CD4-positive, alpha-beta T cell treated with Interleukin-21 for 1 hour (primary cell): ENCODE measurements at places on chromosomes 6 and 20.

- DNase-seq = no peak
Observed at GRCh38 chr20:45935416-45936046, 1.0 kb downstream of the PCIF1 start.

DNA sequence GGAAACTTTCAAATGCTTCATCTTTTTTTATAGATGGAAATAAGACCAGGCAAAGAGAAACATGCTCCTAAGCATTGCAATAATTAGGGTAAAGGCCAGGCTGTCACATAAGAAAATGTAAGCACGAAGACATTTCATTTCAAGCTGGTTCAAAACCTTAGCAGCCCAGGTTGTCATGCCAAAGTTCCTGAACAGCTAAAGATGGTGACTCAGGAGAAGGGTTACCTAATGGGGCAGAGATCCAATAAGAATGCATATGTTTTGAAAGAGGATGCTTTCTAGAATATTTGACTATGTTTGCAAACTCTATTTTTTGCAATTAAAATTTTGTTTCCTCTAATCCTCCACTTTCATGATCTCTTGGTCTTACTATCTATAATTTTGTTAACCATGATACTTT lies 65.6 kb upstream of the PHACTR2 start:
- DNase-seq = no peak

- DNase-seq = no peak
Observed at GRCh38 chr6:153096031-153096430, 35.1 kb downstream of the RGS17 start.

DNA sequence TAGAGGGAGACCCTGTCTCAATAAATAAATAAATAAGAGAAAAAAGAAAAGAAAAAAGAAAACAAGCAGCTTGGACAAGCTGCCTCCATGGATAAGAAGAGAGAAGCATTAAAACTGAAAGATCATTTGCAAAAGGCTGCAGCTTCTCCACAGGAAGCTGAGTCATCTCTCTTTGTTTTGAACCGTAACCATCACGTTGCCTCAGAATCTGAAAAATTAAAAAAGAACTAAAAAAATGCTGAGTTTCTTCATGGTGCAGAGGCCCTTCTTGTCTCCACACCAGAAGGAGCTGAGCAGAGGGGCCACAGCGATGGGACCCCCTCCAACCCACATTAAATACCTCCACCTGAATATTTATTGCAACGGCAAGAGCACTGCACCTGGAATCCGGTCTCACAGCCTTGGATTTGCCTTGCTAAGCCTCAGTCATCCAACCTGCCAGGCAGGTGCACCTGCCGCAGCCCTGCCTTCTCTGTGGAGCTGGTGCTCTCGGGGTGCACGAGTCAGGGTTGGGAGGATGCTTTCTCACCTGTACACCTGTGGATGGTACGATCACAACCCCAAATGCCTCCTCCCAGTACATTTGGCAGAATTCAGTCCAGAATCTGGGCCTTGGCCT lies 28.1 kb downstream of the TOX2 start:
- peak; percentile 42 for DNase-seq

- no peak for DNase-seq
Observed at GRCh38 chr6:168221000-168221399, 98.6 kb downstream of the DACT2 start.

- no peak for DNase-seq
Observed at GRCh38 chr20:57280221-57280620, 13.8 kb upstream of the BMP7 start.

DNA sequence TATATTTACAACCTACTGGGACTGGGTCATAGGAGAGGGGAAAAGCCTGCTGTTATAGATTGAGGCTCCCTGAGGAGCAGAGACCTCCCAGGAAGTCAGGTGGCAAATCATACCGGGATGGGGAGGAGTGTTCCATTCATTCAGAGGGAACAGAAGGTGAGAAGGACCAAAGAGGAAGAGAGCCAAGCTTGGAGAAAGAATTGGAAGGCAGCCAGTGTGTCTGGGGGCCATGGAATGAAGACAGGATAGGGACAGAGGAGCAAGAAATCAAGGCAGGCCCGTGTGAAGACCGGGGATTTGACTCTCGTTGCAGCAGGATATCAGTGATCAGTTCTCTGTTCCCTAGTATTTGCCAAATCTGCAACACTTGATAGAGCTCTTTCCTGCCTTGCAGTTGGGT lies 5.7 kb upstream of the ZNF217 start:
- DNase-seq = no peak

DNA sequence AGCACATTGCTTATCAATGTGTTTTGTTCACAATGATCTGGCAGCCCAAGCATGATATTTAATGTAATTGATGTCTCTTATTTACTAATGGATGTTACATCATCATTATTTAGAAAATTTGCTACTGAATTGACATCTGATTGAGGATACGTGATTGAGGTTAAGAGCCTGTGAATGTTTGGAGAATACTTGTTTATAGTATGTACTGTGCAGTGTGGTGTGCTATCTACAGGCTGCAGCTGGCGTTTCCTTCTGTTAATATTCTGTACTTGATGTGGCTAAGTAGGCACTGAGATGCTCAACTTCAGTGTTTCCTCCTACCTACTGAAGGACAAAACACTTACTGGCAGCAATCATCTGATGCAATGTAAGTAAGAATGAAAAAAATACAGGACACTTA lies 709.6 kb upstream of the FLRT3 start:
- DNase-seq = no peak

DNA sequence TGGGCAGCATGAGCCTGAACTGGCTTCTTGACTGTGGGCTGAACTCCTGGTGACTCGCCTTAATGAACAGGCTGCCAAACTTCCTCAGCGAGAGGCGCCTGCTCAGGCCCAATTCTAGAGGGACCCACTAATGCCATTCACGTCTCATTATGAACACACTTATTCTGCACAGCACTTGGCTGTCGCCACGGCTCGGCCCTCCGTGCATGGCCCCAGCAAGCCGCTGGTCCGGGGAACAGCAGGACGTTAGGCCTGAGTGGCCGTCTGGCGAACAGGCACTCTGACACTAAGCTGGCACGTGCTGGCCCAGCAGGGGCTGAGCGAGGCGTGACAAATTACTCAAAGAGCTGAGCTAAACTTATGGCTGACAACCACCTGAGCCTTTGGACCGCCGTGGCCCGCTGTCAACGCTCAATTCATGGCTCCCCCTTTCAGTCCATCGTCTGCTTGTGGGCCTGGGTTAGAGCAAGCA lies 45.9 kb downstream of the INSM1 start:
- DNase-seq = no peak

GRCh38 chr20:43458422-43458924 lies 777 bp downstream of the SRSF6 start:
- no peak for DNase-seq

DNA sequence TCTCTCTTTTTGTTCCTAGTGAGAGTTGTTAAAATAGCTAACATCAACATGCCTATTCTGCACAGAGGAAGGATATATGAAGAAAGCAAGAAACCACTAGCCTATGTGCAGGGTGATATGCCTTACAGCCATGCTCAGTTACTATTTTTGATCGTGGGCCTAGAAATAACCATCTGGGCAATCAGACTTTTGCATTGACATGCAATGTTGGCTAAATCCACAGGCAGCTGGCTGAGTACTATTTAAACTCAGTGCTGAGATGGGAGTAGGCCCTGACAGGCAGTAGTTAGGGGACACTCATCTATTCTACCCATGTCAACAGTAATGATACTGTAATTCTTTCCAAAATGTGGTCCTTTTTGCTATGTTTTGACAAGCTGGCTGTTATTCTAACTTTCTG lies 89.6 kb downstream of the HDGFL1 start:
- no peak for DNase-seq

DNA sequence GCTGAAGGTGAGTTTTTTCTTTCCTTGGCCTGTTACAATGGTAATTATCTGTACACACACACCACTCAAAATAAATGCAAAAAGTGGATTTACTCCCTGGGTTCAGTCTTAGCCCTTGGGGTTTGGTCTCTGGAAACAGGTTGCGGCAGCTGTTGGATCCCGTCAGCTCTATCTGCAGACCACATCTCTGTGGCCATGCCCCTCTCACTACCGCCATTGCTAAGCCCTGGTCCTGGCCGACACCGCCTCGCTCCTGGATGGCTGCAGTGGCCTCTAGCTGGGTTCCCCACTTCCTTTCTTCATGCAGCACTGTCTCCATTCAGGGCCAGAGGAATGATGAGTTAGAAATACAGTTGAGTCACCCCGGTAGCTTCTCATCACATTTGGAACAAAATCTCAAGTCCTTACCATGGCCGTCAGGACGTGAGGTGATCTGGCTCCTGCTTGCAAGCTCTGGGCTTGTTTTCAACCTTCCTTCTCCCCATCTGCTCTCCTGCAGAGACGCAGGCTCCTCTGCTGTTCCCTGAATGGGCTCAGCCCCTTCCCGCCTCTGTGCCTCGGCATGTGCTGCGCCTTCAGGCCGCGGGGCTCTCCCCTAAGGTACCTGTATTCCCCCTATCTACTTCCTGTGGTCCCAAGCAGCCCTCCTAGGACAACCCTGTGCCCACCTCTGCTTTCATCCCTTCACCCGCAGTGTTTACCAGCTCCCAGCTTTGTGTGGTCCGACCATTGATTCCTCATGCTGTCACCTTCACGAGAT lies 38.0 kb downstream of the EFCAB8 start:
- no peak for DNase-seq

- no peak for DNase-seq
Observed at GRCh38 chr20:21137078-21137477, 11.2 kb downstream of the KIZ start.

DNA sequence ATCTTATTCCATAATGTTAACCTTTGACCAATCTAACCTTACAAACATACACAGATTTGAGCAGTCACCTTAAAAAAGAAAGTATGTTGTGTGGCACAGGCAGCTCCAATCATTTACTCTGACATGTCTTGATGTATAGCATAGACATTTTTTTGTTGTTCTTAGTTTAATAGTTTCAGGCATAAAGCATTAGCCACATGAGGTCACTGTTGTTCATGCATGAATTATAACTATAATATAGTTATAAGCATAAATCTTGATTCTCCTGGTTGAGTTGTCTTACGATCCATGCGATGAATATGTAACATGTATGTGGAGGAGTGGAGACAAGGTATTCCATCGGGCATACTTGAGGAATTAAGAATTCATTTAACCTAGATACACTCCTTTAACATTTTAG lies 26.1 kb upstream of the NKAIN2 start:
- DNase-seq = no peak

DNA sequence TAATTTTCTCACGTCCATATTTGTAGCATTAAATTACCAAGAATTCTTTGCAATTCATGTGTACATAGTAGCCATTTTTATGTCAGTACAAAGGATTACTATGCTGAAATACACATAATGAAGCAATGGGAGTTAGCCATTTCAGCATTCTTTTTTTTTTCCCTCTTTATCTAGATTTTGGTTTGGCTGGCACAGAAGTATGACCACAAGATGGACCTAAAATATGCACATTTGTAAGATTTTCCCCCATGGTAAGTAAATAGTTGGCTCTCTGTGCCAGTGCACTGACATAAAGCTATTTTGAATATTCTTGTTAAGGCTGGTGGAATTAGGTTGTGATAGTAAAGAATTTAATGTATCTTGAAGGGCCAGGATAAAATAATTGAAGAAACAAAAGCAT lies 486.1 kb upstream of the BTBD3 start:
- no peak for DNase-seq

DNA sequence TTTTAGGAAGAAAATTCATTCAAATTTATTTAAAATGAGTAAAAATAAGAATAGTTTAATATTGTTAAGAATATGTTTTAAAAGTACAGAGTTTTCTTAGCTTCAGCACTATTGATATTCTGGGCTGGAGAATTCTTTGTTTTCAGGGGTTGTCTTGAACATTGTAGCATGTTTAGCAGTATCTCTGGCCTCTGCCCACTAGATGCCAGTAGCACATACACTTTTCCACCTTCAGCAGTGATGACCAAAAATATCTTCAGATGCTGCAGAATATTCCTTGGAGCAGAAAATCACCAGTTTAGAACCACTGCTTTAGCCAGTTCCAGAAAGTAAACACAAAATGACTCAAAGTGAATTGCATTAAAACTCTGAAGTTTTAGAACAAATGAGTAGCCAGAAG lies 19.4 kb upstream of the SDHAF4 start:
- peak; percentile 27 for DNase-seq

GRCh38 chr6:117601811-117602150 lies 530 bp downstream of the GOPC start:
- DNase-seq = peak; percentile 9

DNA sequence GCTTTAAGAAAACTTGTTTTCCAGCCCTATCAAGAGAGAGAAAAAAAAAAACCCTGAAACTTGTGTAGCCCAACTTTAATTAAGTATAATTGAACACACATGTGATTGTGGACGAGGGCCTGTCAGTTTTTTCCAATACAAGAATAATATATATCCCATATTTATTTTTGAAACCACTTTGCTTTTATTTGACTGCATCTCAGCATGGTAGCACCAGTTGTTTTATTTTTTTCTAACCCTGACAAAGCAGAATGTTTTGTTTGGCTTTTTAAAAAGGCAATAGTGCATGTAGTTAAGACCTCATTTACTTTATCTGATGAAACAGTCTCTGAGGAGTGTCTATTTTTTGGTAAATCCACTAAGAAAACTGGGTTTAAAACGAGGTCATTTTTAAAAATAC lies 257.7 kb downstream of the CDKAL1 start:
- no peak for DNase-seq

GRCh38 chr20:11808841-11809240 lies 108.9 kb upstream of the BTBD3 start:
- no peak for DNase-seq

DNA sequence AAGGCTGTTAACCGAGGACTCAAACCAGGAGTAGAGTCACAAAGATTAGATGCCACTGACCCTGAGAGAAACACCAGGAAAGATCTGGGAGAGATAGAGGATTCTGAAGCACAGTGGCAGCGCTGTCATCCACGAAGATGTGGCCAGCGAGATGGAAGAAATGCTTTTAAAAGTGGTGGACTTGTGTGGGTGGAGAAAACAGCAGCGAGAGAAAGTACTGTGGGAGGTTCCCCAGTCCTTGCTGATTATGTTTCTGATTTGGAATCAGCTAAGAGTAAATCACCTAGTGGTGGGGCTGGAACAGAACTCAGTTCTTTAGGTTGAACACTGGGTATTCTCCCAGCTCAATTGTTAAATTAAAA lies 435 bp upstream of the ZNF322 start:
- peak; percentile 50 for DNase-seq

- no peak for DNase-seq
Observed at GRCh38 chr20:39359981-39360620, 398.0 kb downstream of the DHX35 start.

GRCh38 chr6:82458705-82459104 lies 95.1 kb downstream of the TPBG start:
- DNase-seq = no peak
